ENCODE measurements at places on chromosomes 6 and 20.

DNA sequence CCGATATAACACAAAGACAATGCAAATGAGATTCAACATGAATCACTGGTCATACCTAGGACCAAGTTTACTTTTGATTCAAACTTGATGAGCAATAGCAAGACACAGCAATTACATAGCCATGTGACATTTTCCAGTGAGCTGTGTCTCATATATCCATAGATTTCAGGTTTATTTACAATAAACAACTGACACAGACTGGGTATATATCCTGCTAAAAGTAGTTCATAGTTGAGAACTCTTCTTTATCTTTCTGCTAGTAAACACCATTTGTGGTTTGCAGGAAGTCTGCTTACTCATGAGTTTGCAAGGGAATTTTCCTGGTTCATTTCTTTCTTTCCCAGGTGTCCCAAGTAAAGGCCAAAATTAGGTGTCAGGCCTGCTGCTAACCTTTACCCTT is 343.4 kb downstream of the KIF16B start:
- no peak for DNase-seq

DNA sequence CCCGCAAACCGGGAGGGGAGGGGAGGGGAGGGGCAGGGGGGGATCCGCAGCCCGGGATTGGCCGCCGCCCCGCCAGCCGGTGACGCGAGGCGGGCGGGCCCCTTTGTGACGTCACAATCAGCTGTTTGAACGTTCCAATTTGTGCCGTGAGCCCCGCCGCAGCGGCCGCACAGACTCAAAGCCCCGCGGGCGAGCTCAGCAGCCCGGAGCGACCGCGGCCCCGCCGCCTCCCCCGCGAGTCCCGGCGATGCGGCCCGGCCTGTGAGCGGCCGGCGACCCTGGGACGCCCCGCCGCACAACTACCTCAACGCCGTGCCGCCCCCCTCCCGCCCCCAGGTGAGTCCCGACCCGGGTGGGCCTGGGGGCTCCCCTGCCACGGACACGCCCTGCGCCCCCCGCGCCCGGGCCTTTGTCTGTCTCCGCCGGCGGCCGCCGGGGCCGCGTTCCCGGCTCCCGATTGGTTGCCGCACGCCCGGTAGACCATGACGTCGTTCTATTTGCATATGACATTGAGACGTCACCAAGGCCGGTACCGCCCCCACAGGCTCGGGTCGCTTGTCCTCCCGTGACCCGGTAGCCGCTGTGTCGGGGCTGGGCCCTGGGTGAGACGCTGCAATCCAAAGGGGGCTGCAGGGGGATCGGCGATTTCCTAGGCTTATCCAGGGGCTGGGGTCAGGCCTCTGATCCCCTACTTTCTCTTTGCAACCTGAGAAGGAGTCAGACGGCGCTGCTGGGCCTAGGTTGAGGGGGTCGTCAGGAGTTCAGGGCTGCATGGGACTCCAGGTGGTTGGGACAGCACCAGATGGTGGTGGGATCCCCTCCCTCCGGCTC is at the start of gene TP53INP2:
TSS of gene TP53INP2 (plus strand) at position 168 of the 831 bp plus-strand sequence. CDS start 4,396 bp downstream, outside the sequence.
- no peak for DNase-seq

DNA sequence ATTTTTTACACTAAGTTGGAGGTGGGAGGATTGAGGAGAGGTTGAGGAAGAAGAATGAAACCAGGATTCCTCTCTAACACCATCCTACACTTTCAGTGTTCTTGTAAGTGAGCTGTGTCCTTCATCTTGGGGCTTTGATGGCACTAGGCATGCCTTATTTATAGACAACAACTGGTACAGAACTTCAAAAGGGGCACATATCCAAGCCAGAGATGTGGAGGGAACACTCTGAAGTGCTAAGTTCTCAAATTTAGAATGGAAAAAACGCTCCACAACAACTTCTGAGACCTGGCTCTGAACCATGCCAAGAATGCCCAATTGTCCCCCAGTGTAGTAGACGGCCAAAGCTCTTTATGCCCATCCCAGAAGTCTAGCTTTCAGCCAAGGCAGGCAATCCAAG is 16.2 kb upstream of the PKHD1 start:
- DNase-seq, result no peak

- DNase-seq, result no peak
Observed at GRCh38 chr6:42973926-42974325, 5.1 kb downstream of the PEX6 start.

- DNase-seq, result no peak
Observed at GRCh38 chr6:31697555-31697954, 5.6 kb downstream of the ABHD16A start.
